ENCODE measurements at places on chromosomes 2 and 18.

GRCh38 chr2:120606931-120607330 is 128.7 kb upstream of the GLI2 start:
- DNase-seq = no peak

GRCh38 chr2:203786549-203787351 is 80.3 kb downstream of the CD28 start:
- no peak for DNase-seq

GRCh38 chr2:209496586-209496982 is 72.7 kb downstream of the MAP2 start:
- no peak for DNase-seq

DNA sequence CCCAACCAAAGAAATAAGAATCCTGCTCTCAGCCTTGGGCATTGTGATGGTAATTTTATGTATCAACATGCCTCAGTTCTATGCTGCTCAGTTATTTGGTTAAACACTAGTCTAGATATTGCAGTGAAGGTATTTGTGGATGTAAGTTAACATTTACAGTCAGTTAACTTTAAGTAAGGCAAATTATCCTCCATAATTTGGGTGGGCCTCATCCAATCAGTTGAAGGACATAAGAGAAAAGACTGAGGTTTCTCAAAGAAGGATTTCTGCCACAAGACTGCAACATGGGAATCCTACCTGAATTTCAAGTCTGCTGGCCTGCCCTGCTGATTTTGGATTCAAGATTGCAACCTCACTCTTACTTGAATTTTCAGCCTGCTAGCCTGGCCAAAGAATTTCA is 975.5 kb upstream of the ACVR2A start:
- DNase-seq = no peak

DNA sequence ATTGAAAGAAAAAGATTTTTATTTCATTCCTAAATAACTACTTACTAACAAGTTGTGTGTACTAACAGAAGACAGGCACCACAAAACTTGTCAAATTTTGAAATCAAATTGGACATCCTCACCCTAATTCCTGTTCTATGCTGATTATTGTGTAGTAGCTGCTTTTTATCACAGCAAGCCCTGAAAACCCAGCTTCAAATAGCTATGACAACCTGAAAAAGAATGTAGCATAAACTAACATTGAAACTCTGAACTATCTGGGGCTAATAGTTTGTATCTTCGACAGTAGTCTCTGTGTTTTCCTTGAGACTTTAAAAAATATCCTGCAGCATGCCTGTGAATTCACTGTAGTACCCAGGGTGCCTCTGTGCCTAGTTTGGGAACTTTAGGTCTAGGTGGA is 122.6 kb downstream of the WDPCP start:
- no peak for DNase-seq

DNA sequence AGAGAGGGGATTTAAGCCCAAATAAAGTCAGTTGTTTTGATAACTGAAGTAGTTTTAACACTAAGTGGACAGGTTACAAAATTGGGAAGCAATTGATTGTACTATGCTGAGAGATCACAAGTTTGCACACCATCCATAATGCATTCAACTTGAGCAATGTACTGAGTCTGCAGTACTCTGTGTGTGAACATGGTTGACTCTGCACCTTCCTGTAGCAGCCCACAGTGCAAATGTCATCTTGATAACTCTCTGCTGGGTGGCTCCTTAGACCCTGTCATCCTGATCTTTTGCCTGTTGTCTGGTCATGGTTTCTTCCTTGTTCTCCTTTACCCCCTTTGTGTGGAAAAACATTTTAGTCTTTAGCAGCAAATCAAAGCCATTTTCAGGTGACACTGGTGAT is 168.0 kb downstream of the ARHGAP15 start:
- DNase-seq = no peak

GRCh38 chr2:238045575-238045974 is 15.2 kb upstream of the SCLY start:
- DNase-seq = no peak

- no peak for DNase-seq
Observed at GRCh38 chr2:27932396-27932795, 41.9 kb downstream of the BABAM2 start.

GRCh38 chr18:22711192-22711685 is 221.9 kb upstream of the RBBP8 start:
- no peak for DNase-seq

- no peak for DNase-seq
Observed at GRCh38 chr18:49189772-49190171, 239.0 kb upstream of the SMAD7 start.

- no peak for DNase-seq
Observed at GRCh38 chr2:192151853-192152252, 42.9 kb downstream of the TMEFF2 start.

GRCh38 chr18:9058406-9058805 is 44.1 kb upstream of the NDUFV2 start:
- DNase-seq = no peak
